T-helper 22 cell (primary cell): ENCODE measurements at places on chromosomes 13 and 19.

- DNase-seq: no peak
Observed at GRCh38 chr19:16224293-16225045, 26.8 kb downstream of the AP1M1 start.

DNA sequence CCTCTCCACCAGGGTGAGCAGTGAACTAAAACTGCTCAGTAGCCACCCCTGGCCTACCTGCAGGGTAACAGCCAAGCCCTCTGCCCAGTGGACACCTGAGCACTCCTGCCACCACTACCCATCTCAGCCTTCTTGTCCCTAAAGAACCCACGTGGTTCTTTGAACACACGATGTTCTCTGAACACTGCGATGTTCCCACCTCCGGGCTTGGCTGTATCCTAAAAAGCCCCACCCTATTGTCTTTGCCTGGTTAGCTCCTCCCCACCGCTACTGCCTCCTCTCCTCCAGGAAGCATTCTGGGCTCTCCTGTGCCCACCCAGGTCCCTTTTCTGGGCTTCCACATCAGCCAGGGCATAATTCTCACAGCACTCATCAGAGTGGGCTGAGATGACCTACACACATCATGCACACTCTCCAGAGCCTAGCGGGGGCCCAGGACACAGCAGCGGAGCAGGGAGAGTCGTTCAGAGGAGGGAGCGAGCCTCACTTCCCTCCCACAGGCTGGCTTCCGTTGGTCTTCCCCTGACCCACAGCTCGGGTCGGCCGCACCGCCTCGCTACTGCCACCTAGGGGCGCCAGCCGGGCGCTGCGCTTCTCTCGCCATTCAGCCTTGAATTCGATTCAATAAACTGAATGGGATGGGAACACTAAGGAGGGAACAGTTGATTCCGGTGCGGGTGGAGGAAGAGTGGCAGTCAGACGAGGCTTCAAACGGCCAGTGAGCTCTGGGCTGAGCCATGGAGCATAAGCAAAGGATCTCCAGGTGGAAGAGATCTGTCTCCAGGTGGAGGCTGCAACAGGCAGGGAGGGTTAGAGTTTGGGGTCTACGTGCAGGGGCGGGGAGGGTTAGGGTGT is 3.2 kb downstream of the ELAVL1 start:
- DNase-seq: peak; percentile 38

DNA sequence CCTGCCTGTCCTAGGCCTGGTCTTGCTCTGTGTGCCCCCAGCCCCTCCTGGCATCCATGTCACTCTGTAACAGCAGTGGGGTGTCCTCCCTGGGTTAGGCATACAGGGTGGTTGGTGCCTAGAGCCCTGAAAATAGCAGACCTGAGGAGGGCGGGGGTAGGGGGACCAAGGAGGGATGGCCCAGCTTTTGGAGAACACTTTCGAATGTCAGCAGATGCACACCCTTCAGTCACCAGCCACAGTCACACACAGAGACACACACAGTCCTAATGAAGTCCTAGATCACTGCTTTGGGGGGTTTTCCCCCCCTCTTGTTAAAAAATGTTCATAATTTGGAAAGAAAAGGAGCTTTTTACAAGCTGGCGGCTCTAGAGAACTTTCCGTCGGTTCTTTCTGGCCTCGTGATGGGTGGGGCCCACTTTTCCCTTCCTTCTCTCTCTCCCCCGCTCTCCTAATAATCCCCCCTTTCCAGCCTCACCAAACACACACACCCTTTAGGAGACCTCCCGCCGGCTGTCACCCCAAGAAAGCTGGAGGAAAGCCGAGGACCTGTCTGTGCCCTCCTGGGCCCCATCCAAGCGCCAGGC is 47.9 kb downstream of the LYL1 start:
- DNase-seq: no peak

DNA sequence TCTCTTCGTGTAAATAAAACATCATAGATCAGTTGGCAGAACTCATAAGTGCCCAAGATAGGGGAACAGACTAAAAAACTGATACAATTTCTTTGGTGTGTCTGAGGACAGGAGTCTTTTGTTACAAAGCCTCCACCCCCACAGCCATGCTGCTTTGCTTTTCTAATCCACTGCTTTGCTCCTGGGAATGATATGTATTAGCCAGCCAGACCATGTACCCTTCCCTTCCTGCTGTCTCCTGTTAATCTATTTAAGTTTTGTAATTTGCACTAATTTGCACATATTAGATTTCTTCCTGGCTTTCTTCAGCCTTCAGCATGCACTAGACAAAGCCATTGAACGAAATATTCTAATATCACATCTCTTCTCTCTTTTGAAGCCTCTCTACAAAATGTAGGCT is 130.5 kb downstream of the MAB21L1 start:
- DNase-seq: no peak

DNA sequence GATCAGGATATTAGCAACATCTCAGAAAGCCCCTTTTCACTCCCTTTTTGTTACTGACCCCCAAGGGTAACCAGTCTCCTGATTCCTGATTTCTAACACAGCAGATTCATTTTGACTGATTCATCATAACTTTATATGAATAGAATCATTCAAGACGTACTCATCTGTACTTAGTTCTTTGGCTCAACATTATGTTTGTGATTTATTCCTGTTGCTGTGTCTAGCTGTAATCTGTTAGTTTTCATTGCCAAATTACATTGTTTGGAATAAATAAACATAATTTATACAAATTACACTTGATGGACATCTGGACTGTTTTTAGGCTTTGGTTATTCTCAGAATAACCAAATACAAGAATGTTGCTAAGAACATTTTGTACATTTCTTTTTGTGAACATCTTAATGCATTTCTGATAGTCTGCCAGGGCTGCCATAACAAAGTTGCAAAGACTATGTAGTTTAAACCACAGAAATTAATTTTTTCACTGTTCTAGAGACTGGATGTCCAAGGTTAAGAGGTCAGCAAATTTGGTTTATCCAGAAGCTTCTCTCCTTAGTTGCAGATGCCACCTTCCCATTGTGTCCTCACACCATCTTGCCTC is 62.8 kb upstream of the EDNRB start:
- no peak for DNase-seq

DNA sequence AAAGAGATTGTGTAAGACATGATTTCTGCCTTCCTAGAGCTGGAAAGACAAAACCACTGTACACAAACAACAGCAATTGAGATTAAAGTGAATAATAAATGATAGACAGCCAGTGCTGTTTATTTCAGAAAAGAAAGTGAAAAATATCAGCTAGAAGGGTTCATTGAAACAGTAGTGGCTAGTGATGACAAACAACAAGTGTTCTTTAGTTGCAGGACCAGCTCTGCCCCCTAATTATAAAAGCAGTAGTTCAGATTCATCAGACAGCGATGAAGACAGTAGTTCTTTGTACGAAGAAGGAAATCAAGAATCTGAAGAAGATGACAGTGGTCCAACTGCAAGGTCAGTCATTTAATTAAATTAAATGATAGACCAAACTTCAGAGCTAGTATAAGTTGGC is 14.8 kb downstream of the GPALPP1 start:
- DNase-seq: no peak

DNA sequence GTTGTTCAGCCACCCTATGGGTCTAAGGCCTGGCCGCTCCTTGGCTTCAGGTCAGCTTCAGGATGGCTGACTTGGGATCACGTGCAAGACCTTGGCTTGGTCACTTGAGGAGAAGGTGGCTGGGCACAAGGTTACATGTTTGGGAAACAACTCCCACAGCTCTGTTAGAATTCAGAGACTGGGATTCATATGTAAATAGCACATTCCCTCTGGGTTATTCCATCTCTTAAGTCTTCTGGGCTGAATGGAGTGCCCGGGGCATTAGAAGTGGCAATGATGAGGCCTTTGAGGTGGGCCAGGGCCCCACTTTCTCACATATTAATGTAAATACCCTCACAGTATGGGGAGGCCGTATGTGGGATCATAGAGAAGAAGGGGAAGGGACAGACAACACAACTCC is 150.9 kb downstream of the EFNB2 start:
- no peak for DNase-seq

- peak; percentile 11 for DNase-seq
Observed at GRCh38 chr13:48731957-48732569, 78.3 kb downstream of the CYSLTR2 start.

DNA sequence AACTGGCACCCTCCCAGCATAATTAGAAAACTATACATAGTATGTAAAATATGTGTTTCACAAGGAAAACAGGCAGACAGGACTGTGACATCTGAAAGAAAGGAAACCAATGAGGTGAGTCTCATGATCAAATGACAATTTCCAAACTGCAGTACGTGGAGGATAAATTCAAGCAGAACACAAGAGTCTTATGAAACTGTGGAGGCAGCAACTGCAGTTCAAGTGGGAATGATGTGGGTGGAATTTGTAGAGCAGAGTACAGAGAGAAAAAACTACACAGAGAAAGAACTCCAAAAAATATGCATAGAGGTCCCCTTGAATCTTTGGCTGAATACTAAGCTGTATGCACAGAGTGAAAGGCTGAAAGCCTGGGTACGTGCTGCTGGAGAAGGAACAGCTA is 9.7 kb downstream of the SIGLEC6 start:
- DNase-seq: no peak
